ENCODE measurements at places on chromosomes 3 and 15. TPM values are rescaled to one million over a fixed set of nuclear protein-coding genes. Genes with fewer than 3 reads are reported as not detected.

The CNTN3 gene
- total RNA-seq, result 0.38 TPM

The UROC1 gene
- total RNA-seq, result not detected

The RSL24D1 gene
- 87.1 TPM for total RNA-seq

The NRROS gene
- 1.9 TPM for total RNA-seq

The TMEM202 gene
- not detected for total RNA-seq

The RASGRP1 gene
- total RNA-seq, result 0.85 TPM

The XCR1 gene
- not detected for total RNA-seq

The KBTBD12 gene
- not detected for total RNA-seq

The RLBP1 gene
- total RNA-seq, result not detected

The CD200 gene
- total RNA-seq, result 3.6 TPM

The TRPM1 gene
- 0.19 TPM for total RNA-seq

The LEKR1 gene
- total RNA-seq, result 0.09 TPM

The GPR149 gene
- not detected for total RNA-seq

The IGF2BP2 gene
- total RNA-seq, result 60.6 TPM

The RAB11A gene
- 145 TPM for total RNA-seq

The GP9 gene
- not detected for total RNA-seq

The GPR62 gene
- total RNA-seq, result under 0.01 TPM

The ADAMTSL3 gene
- total RNA-seq, result 4.9 TPM

The ACY1 gene
- total RNA-seq, result 18.8 TPM

The LRTM1 gene
- total RNA-seq, result not detected

The GRM7 gene
- total RNA-seq, result 0.85 TPM

The NTRK3 gene
- total RNA-seq, result under 0.01 TPM

The FMN1 gene
- 0.56 TPM for total RNA-seq

The MITF gene
- total RNA-seq, result 1.3 TPM

The GOLGA8M gene
- total RNA-seq, result 0.09 TPM

The NAALADL2 gene
- total RNA-seq, result 2.9 TPM

The CDHR4 gene
- not detected for total RNA-seq

The RBM6 gene
- total RNA-seq, result 36.3 TPM

The C3orf20 gene
- under 0.01 TPM for total RNA-seq

The FHIT gene
- total RNA-seq, result 0.18 TPM

The UBAP1L gene
- 0.90 TPM for total RNA-seq

The BHLHE40 gene
- total RNA-seq, result 9.0 TPM

The GOLGA6L22 gene
- not detected for total RNA-seq

The CPEB1 gene
- total RNA-seq, result not detected

The WDR73 gene
- total RNA-seq, result 27.8 TPM

The STX19 gene
- total RNA-seq, result not detected

The GNAT1 gene
- not detected for total RNA-seq

The CD86 gene
- under 0.01 TPM for total RNA-seq
